ENCODE measurements at places on chromosomes 5 and 9.

GRCh38 chr9:76116913-76117312, 226.4 kb downstream of the PCSK5 start:
- no peak for DNase-seq

DNA sequence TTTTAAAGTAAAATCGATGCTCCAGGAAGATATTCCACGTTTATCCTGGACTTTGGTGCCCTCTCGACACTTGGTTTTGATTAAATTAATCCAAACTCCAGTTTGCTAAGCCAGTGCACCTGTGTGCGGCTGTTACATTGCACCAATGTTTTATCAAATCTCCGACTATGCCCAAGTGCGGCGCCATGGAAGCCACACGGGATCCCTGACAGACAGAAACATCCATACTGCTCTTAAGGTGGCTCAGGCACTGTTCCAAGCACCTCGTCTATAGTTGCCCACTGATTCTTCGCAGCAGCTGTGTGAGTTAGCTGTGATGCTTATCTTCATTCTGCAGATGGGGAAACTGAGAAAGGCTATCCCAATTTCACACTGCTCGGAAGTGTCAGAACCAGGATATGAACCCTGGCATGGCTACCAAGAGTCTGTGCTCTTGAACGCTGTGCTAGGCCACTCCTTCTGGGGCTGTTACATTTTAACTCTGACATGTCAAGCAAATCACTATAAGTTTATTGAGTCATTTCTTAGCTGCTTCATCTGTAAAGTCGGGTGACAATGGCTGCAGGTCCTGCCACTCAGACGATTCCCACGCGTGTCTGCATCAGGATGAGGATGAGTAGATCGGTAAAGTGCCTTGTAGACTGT, 113.0 kb downstream of the ADAMTS2 start:
- DNase-seq = no peak

DNA sequence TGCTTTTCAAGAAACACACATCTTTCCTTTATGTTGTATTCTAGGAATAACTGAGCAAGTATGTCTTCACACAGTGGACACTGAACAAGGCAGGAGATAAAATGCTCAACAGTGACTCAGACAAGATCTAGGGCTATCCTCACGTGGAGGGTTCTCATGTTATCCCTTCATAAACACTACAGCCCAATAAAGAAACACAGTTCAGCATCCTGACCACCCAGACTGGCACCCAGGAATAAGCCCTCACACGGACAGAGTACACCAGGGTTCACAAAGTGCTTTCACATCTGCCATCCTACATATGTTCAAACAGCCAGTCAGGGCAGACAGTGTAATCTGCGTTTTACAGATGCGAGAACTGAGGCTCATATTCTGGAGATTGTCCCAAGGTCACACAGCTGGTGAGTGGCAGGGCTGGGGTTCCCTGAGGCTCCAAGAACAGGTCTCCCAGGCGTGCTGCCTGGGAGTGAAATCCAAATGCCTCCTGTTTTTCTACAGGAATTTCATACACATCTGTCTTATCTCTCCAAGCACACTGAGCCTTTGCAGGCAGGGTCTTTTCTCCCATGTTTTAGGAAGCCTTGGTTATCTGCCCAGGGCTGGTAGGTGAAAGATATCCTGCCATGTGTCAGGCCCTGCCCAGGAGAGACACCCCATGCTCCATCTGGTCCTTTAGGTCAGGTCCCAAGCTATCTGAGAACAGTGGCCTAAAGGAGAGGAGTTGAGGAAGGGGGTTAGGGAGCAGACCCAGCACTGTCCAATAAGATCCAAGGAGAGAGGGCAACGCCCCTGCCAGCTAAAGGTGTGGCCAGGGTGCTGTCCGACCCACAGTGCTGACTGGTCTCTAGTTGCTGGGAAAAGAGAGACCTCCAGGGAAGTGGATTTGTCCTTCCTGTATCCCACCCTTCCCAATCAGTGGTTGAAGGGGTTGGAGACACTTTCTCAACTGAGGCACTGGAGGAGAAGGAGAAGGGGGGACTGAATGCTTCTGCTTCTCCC, 47.9 kb upstream of the XPA start:
- no peak for DNase-seq

GRCh38 chr5:151673421-151673820, 13.3 kb downstream of the SPARC start:
- no peak for DNase-seq

- DNase-seq = peak; percentile 21
These were observed 13.1 kb upstream of the IFNA14 start for GRCh38 chr9:21252721-21253547.

GRCh38 chr9:130193531-130194377, 21.6 kb downstream of the NCS1 start:
- no peak for DNase-seq

DNA sequence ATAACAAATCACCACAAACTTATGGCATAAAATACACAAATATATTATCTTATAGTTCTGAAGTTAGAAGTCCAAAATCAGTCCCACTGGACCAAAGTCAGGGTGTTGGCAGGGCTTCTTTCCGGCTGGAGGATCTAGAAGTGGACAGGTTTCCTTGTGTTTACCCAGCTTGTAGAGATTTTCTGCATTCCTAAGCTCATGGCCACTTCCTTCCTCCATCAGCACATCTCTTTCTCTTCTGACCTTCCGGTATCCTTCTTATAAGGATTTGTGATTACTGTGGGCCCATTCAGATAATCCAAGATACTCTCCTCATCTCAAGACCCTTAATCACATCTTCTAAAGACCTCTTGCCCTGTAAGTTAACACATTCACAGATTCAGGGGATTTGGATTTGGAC, 97.6 kb downstream of the RAB3C start:
- DNase-seq = no peak

DNA sequence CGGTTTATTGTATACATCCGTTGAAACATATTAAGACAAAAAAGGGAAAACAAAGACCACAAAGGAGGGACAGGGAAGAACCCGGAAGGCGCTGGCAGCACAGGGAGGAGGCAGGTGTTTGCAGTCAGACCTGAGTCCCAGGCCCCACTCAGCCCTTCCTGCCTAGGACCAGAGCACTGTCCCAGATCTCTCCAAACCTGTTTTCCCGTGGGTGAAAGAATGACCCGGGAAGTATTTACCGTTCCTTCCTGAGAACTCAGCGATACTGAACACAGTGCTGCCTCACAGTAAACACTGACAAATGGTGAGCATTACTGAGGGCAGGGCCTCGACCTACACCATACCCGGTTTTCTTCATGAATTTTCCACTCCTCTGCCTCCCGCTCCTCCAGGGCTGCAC, 1.2 kb downstream of the ABO start:
- no peak for DNase-seq

DNA sequence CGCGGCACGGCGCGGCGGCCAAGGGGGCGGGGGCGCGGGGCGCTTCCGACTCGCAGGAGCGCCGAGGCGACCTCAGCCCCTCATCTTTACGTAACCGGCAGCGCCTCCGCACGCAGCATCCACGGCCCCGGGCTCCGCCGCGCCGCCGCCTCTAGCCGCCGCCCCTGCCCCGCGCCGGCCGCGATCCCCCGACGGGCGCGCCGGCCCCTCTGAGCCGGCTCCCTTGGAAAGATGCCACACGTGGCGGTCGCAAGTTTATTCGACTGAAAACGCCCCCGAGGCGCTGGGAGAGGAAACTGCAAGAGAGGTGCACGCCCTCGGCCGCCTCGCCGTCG, 1.0 kb downstream of the KLF9 start:
- no peak for DNase-seq

- no peak for DNase-seq
These were observed 130.9 kb downstream of the PALM2AKAP2 start for GRCh38 chr9:109910671-109911518.

DNA sequence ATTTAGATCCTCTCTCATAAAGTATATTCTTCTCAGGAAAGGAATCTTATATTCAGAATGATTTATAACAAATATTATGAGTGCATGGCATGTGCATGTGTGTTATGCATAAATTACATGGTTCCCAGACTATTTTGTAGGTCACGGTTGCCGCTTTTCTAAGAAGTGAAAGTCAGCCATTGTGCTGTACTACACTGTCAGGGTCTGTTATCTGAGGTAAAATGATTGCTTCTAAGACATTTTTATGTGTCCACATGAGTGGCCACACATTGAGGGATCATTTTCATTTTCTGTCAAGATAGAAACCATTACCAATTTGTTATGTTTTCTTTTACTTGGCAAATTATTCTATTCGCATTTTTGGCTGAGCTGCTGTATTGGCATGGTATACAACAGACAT, 210.8 kb downstream of the CWC27 start:
- no peak for DNase-seq

GRCh38 chr5:171984748-171985419, 21.6 kb downstream of the FBXW11 start:
- no peak for DNase-seq

- peak; percentile 43 for DNase-seq
These were observed 75.0 kb downstream of the TTC39B start for GRCh38 chr9:15231788-15232635.

DNA sequence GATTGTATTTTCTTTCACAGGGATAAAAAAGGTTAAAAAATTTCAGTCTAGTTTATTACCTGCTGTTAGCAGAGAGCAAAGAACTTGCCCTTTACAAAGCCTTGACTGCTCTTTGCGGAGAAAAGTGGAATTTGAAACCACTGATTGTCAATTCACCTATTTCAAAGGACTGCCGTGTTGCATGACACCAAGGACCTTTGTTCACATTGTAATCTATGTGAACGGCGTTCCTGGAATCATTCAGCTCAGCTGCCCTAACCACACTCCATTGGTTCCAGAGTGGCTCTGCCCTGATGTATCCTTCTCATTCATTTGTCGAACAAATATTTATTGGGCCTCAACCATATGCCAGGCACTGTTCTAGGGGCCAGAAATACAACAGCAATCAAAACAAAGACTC, 377.5 kb upstream of the RFX3 start:
- no peak for DNase-seq

DNA sequence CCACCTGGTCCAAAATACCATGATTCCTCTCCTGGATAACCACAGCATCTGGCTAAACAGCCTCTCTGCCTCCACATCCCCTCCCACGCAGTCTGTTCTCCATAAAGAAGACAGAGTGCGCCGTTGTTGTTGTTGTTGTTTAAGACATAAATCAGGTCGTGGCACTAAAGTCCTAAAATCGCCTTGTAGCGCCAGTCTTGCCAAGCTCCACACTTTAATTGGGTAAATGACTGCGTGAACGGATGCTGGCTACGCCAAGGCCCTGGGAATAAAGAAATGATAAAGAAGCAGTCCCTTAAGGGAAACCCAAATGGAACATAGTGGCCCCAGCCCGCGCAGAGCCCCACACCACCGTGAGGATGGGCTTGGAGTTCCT, 364 bp upstream of the SFXN1 start:
- DNase-seq = no peak

GRCh38 chr5:6496636-6497035, 48.0 kb downstream of the UBE2QL1 start:
- no peak for DNase-seq

DNA sequence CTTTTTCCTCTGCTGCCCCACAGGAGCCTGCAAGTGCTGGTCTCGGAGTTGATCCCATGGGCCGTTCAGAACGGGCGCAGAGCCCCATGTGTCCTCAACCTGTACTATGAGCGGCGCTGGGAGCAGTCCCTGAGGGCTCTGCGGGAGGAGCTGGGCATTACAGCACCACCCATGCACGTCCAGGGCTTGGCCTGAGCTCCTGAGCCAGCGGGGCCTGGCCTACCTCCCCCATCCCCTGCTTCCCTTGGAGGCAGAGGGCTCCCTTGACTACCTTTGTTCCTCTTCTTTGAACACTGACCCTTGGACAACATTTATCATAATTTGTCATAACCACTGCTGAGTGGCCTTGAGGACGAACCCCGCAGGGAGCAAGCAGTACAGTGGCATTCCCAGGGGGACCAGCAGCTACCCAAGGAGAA, 6.9 kb upstream of the SLC27A4 start:
- no peak for DNase-seq

DNA sequence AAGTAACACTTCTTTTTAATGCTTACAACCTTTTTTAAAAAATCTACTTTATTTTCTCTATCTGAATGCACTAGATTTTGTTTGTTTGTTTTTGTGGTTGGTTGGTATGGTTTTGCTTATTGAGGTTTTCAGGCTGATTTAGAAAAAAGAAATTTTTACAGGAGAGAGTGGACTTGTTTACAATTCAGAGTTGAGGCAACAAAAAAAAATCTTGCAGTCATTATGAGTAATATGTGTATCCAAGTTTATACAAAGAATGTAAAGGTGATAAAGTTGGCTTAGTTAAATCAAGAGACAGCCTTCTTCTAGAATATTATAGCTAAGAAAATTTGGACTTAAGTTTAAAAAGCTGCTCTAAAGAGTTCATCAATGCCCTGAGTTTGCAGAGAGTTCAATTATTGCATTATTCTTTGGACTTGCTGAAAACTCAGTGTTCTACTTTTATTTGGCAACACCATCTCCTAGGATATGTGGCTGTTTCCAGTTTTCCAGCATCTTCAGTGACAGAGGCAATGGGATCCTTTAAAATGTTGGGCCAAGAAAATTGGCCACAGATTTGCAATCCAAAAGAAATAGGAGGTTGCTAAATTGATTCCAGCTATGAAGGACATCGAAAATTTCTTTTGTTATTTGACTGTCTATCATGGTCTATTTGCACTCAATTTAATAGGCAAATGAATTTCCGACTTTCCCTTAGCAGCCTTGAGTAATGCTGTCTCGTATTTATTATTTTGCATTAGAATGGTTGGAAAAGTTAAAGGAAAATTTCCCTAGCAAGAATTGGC, 10.7 kb downstream of the STK32A start:
- no peak for DNase-seq

GRCh38 chr9:110876929-110877328, 161.3 kb downstream of the LPAR1 start:
- DNase-seq = no peak

GRCh38 chr5:5572976-5573797, 150.7 kb downstream of the ICE1 start:
- DNase-seq = no peak

- no peak for DNase-seq
These were observed 168.9 kb upstream of the CCNH start for GRCh38 chr5:87581661-87582060.

DNA sequence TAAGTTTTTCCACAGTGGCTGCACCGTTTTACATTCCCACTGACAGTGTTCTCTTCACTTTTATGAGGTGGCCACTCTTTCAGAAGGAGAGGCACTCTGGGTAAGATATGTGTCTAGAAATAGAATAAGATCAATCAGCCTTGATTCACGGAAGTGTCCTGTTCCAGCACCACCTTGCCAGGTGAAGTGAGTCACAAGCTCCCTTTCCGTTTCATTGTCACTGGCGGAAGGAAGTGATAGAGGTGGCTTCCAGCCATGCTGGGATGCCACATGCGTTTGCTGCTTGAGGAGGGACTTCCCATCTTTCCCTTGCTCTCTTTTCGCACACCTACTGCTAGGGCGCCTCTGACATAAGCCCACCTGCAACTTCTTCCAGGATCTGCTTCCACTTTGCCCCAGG, 217.1 kb downstream of the PIK3R1 start:
- no peak for DNase-seq

- no peak for DNase-seq
These were observed 14.4 kb downstream of the IL9 start for GRCh38 chr5:135881244-135881643.

- no peak for DNase-seq
These were observed 794 bp upstream of the LRRC14B start for GRCh38 chr5:190366-191035.

GRCh38 chr9:136244122-136244968, 1.3 kb downstream of the QSOX2 start:
- DNase-seq = peak; percentile 38

Data from hematopoietic multipotent progenitor cell treated with erythropoietin and hydrocortisone succinate and interleukin-3 and kit ligand, for 8 days (in vitro differentiated cells).